Progenitor cell of endocrine pancreas (in vitro differentiated cells): ENCODE measurements at places on chromosomes 5 and 9. TPM values are rescaled to one million over a fixed set of nuclear protein-coding genes. Genes with fewer than 3 reads are reported as not detected.

DNA sequence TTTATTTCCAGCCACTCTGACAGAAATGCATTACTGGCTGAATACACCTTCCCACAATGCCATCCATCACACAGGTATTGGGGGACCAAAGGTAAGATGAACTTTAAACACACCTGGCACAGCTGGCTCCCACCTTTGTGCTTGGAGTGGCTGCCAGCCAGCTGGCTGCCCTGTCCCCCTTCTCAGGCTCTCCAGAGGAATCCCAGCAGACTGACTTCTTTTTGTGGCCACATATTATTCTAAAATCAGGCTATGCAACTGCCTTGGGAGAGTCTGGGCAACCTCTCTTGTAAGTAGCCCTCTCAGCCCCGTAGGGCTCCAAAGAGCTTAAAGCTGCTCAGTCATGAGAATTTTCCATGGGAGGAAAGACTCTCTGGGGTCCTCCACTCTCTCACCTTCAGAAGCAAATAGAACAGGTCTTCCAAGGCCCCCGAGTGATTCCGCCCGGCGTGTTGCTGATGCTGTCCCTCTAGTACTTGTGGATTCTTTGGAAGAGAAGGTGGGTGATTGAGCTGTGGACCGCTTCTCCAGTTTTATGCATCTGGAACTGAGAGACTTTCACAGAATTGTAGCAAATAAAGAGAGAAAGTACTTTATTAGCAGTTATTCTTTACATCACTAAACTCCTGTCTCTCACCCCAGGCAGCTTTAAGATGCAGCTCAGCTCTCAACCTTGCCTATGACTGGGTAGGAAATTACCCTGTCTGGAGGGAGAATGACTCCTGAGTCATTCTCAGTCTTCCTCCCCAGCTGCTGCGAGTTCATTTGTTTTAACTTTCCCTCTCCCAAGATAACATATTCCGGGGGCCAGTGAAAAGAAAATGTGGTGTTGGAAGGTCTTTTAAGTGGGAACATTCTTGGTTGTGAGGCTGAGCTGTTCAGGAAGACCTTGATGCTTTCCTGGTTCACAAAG is 159.4 kb upstream of the PITX1 start:
- peaks cover 25% of the 10 kb centered on the region for H3K27me3 ChIP-seq
- DNase-seq, result no peak
- no peak overlapping the region for H3K27ac ChIP-seq
- H3K4me1 ChIP-seq, result peaks cover 38% of the 10 kb centered on the region
- no peaks in the 10 kb centered on the region for H3K36me3 ChIP-seq

DNA sequence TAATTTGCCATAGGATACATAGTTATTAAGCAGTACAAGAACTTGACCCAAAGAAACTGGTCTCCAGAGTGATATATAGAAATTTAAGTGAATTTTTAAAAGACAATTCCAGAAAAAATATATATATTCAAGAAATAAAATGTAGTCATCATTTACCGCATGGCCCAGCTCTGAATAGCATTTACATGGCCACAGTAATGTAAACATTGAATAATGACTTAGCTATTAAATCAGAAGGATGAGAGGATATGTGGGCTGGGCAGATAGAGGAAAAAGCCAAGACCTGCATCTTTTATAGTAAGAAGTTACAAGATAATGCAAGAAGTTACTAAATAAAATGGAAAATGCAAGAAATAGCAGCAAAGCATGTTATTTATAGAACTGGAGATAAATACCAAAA is 405.2 kb upstream of the WWC1 start:
- no peaks in the 10 kb centered on the region for H3K27me3 ChIP-seq
- H3K4me1 ChIP-seq, result peaks cover 7% of the 10 kb centered on the region
- no peak overlapping the region for H3K4me3 ChIP-seq
- H3K36me3 ChIP-seq, result no peaks in the 10 kb centered on the region
- no peak overlapping the region for H3K27ac ChIP-seq

DNA sequence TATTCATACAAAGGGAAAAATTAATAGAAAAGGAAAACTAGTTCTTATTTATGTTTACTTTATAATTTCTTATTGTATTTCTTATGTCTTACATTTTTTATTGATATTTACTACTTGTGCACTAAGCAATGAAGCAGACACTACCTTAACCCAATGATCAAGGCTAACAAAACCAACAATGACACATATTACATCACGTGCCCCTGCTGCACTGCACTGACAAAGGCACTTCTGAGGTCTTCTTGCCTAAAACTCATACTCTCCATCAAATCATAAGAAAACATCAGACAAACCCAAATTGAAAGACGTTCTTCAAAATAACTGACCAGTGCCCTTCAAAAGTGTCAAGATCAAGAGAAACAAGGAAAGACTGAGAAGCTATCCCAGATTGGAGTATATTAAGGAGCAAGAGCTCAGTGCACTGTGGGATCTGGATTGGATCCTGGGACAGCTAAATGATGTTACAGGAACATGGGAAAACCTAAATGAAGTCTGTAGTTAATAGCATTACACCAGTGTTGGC is 230.9 kb downstream of the AUH start:
- no peaks in the 10 kb centered on the region for H3K36me3 ChIP-seq
- no peak overlapping the region for H3K27ac ChIP-seq
- no peaks in the 10 kb centered on the region for H3K27me3 ChIP-seq
- no peak overlapping the region for H3K4me3 ChIP-seq
- peaks cover 1% of the 10 kb centered on the region for H3K4me1 ChIP-seq

DNA sequence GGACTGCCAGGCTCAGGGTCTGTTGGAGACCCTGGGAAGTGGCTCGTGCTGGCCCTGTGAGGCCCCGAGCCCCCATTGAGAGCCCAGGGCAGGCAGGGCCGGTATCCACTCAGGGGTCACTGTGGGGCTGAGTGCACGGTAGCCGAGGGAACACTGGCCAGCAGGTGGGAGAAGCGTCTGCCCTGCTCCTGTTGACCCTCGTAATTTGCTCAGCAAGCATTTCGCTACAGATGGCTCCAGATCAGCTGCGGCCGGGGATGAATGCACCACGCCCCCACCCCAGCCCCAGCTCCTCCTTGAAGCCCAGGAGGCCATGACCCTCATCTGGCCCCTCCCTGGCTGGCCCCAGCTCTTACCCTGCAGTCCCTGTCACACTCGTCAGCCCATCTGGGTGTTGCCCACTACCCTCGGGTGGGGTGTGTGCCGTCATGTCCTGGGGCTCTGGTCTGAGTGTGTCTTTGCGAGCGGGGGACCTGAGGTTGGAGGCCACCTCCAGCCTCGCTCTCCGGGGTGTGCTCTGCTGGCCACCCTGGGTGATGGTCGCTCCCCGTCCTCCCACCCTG is 6.1 kb upstream of the NRARP start:
- no peaks in the 10 kb centered on the region for H3K27me3 ChIP-seq
- H3K27ac ChIP-seq, result no peak overlapping the region
- H3K4me3 ChIP-seq, result no peak overlapping the region
- peak; percentile 11 for DNase-seq

GRCh38 chr9:93676310-93677047 is 100.1 kb downstream of the PHF2 start:
- no peak overlapping the region for H3K4me3 ChIP-seq
- peaks cover 2% of the 10 kb centered on the region for H3K4me1 ChIP-seq
- DNase-seq, result no peak
- peaks cover 6% of the 10 kb centered on the region for H3K36me3 ChIP-seq

GRCh38 chr9:116274293-116274692 is 120.7 kb downstream of the PAPPA start:
- H3K4me1 ChIP-seq, result peaks cover 6% of the 10 kb centered on the region
- no peaks in the 10 kb centered on the region for H3K36me3 ChIP-seq
- no peak overlapping the region for H3K4me3 ChIP-seq
- H3K27ac ChIP-seq, result no peak overlapping the region
- peaks cover 56% of the 10 kb centered on the region for H3K27me3 ChIP-seq

- no peak overlapping the region for H3K4me3 ChIP-seq
- peaks cover 3% of the 10 kb centered on the region for H3K27me3 ChIP-seq
- H3K4me1 ChIP-seq, result peaks cover 7% of the 10 kb centered on the region
- H3K27ac ChIP-seq, result no peak overlapping the region
Observed at GRCh38 chr5:125882061-125882460, 541.1 kb upstream of the GRAMD2B start.

- H3K27ac ChIP-seq, result no peak overlapping the region
- no peak overlapping the region for H3K4me3 ChIP-seq
- H3K4me1 ChIP-seq, result peaks cover 13% of the 10 kb centered on the region
- H3K27me3 ChIP-seq, result no peaks in the 10 kb centered on the region
- peaks cover 2% of the 10 kb centered on the region for H3K36me3 ChIP-seq
Observed at GRCh38 chr5:79456400-79456799, 57.5 kb downstream of the HOMER1 start.

- no peak for DNase-seq
- no peak overlapping the region for H3K27ac ChIP-seq
- H3K4me3 ChIP-seq, result no peak overlapping the region
- H3K4me1 ChIP-seq, result peaks cover 8% of the 10 kb centered on the region
- H3K27me3 ChIP-seq, result no peaks in the 10 kb centered on the region
Observed at GRCh38 chr9:99269416-99269815, 47.3 kb downstream of the SEC61B start.

DNA sequence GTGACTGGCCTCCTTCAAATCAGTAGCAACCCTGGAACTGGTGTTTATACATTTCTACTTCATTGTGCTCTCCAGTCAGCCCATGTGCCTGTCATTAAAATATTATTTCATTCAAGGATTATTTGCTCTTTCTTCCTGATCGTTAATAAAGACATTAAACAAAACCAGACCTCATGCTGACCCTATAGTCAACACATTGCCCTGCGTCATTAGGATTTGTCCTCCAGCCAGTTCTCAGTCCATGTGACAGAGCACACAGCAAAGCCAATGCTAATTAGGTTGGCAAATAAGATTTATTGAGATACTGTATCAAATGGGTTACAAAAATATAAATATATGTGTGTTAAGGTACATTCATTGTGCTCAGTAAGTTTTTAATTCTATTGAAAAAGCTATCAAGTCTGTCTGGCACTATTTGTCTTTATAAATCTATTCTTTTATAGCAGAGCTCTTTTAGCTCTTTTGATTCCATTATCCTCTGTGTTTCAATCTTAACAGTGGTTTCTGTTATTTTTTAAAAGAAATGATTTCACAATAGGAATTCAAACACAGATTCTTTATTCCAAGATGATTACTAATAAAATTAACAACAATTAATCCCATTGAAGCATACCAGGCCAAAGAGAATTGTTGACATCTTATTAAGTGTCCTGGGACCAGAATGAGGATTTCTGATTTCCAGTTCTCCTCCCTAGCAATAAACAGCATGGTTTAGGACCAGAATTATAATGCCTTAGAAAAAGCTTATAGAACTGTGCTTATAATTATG is 209.4 kb upstream of the RGMB start:
- H3K4me1 ChIP-seq, result peaks cover 9% of the 10 kb centered on the region
- no peaks in the 10 kb centered on the region for H3K27me3 ChIP-seq
- no peaks in the 10 kb centered on the region for H3K36me3 ChIP-seq
- no peak overlapping the region for H3K27ac ChIP-seq
- no peak overlapping the region for H3K4me3 ChIP-seq

The OCLN gene
- total RNA-seq, result 131 and 143 TPM in 2 replicates

The C5orf52 gene
- not detected in 2 replicates for total RNA-seq

The GPR150 gene
- total RNA-seq, result not detected in 2 replicates

The PLAC8L1 gene
- 1.5 and 2.0 TPM in 2 replicates for total RNA-seq

The TPPP gene
- 2.6 and 2.9 TPM in 2 replicates for total RNA-seq

The CIZ1 gene
- 155 and 164 TPM in 2 replicates for total RNA-seq
